Natural killer cell (primary cell): ENCODE measurements at places on chromosomes 7 and 10. TPM values are rescaled to one million over a fixed set of nuclear protein-coding genes. Genes with fewer than 3 reads are reported as not detected.

The RSPH10B gene
- total RNA-seq = not detected

The VWDE gene
- 0.09 TPM for total RNA-seq

The TMEM139 gene
- total RNA-seq = not detected

DNA sequence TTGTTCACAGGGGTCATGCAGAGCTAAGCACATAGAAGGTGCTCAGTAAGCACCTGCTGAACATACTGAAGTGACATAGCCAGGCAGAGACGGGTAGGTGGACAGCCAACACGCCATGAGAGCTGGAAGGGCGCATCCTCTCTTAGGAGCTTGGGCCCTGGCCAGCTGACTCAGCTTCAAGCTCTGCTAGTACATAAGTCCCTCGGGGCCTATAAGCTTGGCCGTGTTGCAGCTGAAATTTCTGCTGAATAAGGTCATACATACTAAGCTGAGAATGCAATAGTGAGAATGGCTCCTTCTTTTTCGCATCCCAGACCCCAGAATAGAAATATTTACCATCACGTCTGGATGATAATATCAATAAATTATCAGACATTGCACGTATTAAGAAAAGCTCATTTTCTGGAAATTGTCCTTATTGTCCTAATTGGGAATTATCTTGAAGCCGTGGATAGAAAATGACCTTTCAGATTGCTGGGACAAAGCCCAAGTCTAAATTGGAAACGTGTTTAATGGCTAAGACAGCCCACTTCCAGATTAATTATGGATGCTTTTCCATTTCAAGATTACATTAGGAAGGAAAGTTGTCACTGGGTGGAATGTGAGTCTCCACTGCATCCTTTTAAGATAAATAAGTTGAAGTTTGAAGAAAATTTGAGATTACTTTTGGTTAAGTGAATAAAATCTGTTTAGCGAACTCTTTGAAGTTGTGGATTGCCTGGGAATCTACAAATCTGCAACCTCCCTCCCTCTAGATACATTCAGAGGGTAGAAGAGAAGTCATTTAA is 287.1 kb upstream of the C7orf33 start:
- no peaks in the 10 kb centered on the region for H3K36me3 ChIP-seq
- H3K27me3 ChIP-seq = no peaks in the 10 kb centered on the region
- peak overlapping the region; percentile 30 for H3K27ac ChIP-seq
- peaks cover 16% of the 10 kb centered on the region for H3K4me1 ChIP-seq

DNA sequence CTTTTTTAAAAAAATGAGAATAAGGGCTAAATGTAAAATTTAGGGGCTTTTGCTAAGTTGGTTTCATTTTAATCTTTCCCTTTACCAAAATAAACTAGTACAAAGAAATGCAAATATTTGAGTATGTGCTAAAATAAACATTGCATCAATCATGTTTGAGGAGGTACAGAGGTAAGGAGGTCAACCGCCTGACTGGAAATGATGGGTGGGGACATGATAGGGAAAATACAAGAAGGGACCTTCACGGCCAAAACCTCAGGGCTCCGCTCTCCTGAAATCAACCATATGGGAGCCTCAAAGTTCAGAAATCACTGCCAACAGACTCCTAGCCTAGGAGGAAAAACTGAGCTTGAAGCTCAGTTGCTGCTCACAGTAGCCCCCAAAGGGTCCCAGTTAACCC is 207.6 kb downstream of the AHR start:
- H3K36me3 ChIP-seq = no peaks in the 10 kb centered on the region
- H3K27ac ChIP-seq = no peak overlapping the region
- no peaks in the 10 kb centered on the region for H3K4me1 ChIP-seq
- no peak for DNase-seq
- no peaks in the 10 kb centered on the region for H3K27me3 ChIP-seq
- H3K4me3 ChIP-seq = no peak overlapping the region

- no peak overlapping the region for H3K27ac ChIP-seq
- no peaks in the 10 kb centered on the region for H3K4me1 ChIP-seq
- peaks cover 13% of the 10 kb centered on the region for H3K36me3 ChIP-seq
- no peaks in the 10 kb centered on the region for H3K27me3 ChIP-seq
- no peak overlapping the region for H3K4me3 ChIP-seq
Measured at GRCh38 chr10:101935431-101935830, 91.8 kb upstream of the KCNIP2 start.

DNA sequence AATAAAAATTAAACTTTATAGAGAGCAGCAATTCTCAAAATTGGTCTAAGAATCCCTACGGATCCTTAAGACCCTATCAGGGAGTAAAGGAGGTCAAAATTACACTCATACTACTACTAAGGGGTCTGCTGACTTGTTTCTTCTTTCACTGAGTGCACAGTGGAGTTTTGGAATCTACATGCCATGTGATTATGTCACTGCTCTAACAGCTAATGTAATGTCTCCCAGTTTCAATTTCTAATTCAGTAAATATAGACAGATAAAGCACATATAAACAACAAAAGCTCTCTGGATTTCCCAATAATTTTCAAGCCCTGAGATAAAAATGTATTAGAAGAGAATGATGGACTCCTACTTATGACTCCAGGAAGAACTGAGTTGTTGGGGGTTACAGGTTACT is 74.6 kb downstream of the WAPL start:
- peaks cover 70% of the 10 kb centered on the region for H3K36me3 ChIP-seq
- DNase-seq = no peak
- peaks cover 5% of the 10 kb centered on the region for H3K4me1 ChIP-seq
- no peak overlapping the region for H3K27ac ChIP-seq

DNA sequence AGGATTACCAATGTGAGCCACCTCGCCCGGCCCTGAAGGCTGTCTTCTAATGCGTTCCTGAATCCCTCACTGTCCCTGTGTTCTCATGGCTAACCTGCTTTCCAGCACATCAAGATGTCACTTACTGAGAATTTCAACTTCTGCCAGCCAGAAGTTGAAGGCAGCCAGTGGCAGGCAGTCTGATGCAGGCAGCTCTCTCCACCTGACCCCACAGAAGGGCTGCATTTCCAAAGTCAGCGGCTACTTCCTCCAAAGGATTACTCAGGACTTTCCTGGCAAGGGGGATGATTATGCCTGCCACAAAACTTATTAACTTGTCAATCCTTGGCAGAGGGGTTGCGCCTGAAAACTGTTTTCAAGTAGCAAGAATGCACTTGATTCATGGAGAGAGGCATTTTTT is 1219.4 kb downstream of the TYW1 start:
- H3K36me3 ChIP-seq = no peaks in the 10 kb centered on the region
- H3K4me1 ChIP-seq = no peaks in the 10 kb centered on the region
- H3K27me3 ChIP-seq = no peaks in the 10 kb centered on the region
- DNase-seq = no peak
- no peak overlapping the region for H3K27ac ChIP-seq

The IFRD1 gene
- total RNA-seq = 278 TPM

The ELFN1 gene
- total RNA-seq = not detected
